ENCODE measurements at places on chromosomes 7 and 10.

- DNase-seq: no peak
Observed at GRCh38 chr10:128274938-128275337, 148.7 kb upstream of the MKI67 start.

DNA sequence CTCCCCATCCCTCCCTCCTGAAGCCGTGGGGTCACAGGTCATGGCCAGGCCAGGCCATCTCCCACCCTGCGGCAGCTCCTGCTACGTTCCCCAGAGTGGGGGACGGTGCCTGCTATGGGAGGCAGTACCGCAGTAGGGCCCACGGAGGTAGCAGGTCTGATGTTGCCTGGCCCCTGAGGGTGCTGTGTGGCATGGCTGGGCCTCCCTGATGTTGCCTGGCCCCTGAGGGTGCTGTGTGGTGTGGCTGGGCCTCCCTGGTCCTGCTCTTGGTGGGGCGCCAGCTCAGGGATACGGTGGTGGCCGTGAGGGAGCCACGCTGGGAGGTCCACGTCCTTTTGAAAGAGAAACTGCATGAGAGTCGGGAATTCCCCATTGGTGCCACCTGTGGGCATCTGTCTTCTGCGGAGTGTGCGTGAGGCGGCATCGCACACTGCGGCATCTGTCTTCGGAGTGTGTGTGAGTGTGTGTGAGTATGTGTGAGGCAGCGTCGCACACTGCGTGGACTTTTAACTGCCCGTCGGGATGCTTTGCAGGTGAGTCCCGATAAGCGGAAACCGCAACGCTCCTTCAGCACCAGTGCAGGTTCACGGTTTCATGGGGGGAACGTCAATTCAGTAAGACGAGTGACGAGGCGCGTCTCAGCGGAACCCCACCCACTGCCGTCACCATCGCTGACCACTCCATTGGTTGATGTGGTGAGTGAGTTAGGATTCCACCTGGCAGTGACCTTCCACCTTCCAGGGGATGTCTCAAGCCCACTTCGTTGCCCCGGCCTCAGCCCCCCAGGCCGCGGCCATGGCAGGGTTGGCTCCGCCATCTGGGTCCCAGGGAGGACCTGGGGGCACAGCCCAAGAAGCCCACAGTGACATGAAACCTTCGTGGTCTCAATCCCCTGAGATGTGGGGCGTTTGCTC is 51.2 kb upstream of the CFAP46 start:
- no peak for DNase-seq

GRCh38 chr7:131527456-131527855 is 29.0 kb downstream of the PODXL start:
- DNase-seq: no peak

- DNase-seq: no peak
Observed at GRCh38 chr7:102393467-102393866, 2.7 kb upstream of the PRKRIP1 start.

GRCh38 chr10:31030260-31030659 is 1.4 kb downstream of the ZNF438 start:
- no peak for DNase-seq

DNA sequence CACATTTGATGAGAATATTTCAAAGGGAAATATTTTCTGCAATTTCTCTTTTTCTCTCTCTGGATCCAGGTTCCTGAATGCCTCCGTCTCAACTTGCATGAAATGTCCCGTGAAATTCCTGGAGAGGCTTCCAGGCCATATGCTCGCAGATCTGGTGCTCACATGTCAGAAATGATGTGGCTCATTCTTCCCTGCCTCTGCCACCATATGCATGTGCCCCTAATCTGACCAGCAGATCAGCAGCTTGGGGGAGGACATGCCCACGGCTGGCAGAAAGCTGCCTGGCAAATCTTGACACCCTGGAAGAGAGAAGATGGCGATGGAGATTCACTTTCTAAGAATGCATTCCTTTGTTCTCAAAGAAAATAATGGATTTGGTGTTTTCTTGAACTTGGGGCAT is 490.7 kb downstream of the RPS24 start:
- DNase-seq: no peak

- DNase-seq: no peak
Observed at GRCh38 chr10:94038024-94038423, 44.3 kb downstream of the PLCE1 start.

DNA sequence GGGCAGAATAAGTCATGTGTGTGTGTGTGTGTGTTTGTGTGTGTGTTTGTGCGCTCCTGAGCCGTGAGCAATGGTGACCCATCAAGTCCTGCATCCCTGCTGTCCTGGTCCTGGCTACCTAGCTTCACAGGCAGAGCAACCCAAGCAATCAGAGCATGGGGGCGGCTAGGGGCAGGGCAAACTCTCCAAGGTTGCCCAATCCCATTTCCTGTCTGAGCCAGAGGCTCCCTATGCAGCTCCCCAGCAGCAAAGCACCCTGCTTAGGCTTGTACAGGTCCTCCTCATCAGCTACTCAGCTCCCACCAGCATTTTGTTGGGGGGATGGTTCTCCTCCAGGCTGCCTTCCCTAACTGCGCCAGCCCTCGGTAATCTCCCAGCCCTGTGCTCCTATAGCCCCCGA is 31.1 kb upstream of the CRHR2 start:
- DNase-seq: no peak

GRCh38 chr10:77959384-77959783 is 32.8 kb upstream of the DLG5 start:
- no peak for DNase-seq

DNA sequence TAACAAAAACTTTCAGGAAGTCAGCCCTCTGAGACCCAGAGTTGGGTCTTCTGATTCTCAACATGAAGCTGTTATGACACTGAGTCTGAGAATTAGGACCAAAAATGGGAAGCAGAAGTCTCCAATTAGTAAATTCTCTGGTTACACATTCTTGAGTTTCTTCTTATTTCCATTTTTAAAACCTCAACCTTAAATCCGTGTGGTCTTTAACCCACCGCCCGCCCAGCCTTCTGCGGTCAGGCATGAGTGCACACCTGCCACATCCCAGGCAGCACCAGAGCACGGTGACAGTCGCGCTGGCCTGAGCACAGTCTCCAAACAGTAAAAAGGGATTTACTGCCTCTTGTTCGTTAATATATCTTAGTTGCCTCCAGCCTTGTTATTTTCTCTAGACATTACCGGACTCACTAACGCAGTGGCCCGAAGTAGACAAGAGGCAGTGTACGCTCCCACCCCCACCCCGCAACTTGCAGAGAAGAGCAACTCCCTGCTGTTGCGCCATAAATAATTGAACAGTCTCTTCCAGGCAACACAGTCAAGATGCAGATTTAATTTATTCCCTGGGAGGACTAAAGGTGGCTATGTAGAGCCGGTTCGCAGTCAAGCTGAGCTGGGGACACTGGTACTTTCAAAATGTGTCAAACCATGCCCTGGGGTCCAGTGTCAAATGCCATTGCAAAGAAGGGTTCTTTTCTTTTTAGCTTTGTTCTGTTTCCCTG is 147.0 kb upstream of the CELF2 start:
- DNase-seq: no peak

DNA sequence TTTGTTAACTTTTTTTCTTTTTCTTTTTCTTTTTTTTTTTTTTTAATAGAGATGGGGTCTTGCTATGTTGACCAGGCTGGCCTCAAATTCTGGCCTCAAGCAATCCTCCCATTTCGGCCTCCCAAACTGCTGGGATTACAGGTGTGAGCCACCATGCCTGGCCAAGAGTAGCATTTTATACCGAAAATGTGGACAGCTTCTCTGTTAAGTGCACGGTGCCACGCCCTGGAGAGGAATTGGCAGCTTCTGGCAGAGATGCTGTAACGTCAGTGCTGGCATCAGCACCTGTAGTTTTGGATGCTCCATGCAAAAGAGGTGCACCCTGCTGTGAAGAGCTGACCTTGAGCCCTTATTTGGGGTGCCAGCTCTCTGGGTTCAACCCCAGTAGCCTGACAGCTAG is 18.2 kb downstream of the IL15RA start:
- no peak for DNase-seq

DNA sequence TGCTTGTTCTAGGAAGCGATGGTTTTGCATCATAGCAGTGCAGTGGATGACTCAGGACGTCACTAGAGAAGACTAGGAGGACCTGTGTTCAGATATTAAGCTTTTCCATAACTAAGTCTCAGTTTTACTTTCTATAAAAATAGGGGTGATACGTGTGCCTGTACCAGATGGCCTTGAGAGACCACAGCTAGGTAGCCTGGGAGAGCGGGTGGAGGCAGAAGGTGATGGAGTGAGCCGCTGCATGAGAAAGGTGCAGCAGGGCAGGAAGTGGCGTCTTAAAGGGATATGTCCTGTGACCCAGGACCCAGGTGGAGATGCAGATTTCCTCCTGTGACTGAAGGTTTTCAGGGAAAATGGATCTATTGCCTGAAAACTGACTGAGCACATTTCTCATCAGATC is 304.9 kb downstream of the CDC14C start:
- DNase-seq: no peak

DNA sequence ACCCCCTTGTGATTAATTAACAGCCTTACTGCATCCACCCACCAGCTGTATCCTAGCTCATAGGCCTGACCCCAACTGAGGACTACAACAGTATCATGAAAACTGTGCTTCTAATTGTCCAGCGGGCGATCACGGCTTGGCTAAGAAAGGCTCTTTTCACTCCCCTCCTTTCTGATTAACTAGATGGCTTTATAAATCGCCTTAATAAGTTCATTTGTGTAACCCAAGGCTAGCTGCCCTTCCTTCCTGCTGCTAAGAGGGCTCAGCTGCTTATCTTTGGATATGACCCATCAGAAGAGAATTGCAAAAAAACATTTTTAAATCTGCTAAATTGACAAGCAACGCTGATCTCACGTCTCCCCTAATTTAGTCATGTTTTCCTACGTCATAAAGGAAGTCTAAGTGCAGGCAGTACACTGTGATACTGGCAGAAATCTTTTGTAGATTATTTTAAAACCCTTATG is 163.0 kb upstream of the LAMB4 start:
- no peak for DNase-seq

DNA sequence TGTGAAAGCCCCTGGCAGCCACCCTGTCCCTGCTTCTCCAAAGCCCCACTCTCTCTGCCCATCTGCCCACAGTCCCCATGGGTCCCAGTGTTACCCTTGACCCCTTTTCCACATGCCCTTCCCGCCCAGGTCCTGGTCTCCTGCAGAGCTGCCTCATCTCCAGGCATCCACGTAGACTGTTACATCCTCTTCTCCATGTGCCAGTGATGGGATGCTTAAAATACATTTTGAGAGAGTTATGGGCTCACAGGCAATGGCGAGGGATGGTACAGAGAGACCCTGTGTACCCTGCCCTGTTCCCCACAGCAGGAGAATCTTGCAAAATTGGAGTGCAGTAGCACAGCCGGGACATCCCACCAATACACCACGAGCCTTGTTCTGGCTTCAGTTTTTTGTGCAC is 56.8 kb downstream of the GLRX3 start:
- DNase-seq: no peak

DNA sequence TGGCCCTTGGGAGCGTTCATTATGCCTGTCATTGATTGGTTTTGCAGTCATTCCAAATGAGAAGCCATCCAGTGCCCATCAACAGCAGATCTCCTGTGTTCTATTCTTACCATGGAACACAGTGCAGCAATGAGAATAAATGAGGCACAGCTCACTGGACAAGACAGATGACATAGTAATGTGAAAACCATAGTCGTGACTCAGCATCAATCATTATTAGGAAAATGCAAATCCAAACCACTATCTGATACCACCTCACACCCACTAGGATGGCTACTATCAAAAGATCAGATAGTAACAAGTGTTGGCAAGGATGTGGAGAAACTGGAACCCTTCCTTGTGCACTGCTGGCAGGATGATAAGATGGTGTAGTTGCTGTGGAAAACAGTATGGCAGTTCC is 144.7 kb downstream of the ARHGAP22 start:
- no peak for DNase-seq

DNA sequence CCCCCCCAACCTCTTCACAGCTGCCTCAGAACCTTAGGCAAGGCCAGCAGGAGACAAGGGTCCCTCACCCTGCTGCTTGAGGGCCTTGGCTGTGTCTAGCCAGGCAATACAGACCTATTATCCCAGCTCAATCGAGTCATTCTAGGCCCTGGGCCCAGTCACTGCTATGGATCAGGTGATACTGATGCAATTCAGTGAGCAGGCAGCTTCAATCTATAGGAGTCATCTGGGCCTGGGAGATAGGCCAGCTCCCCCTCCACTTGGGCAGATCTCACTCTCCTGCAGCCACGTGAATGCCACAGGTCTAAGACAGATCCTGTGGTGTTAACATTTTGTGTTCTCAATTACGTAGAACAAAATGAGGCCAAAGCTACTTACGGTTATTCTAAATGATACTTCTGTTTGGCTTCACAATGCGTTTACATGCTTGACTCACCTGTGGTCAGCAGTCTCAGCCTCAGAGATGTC is 68.0 kb upstream of the LRRC4 start:
- DNase-seq: no peak

- DNase-seq: no peak
Observed at GRCh38 chr7:137221467-137221866, 122.1 kb downstream of the PTN start.

GRCh38 chr7:130362251-130362816 is 17.7 kb downstream of the CPA5 start:
- DNase-seq: no peak

All from mesothelial cell of epicardium (in vitro differentiated cells).